ENCODE measurements at places on chromosomes 4 and X.

- no peak for DNase-seq
Measured at GRCh38 chrX:118347131-118347530, 1.2 kb downstream of the WDR44 start.

DNA sequence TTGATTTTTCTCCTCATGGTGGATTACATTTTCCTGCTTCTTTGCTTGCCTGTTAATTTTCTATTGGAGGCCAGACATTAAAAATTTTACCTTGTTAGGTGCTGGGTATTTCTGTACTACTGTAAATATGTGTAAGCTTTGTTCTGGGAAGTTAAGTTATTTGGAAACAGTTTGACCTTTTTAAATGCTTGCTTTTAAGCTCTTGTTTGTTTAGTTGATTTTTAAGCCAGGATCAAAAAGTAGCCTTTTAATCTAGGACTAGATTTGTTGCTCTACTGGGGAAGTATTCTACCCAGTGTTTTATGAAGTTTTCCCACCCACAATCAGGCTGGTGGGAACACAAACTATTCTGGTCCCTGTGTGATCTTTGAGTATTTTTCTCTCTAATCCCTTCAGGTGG is 45.1 kb upstream of the OGT start:
- no peak for DNase-seq

DNA sequence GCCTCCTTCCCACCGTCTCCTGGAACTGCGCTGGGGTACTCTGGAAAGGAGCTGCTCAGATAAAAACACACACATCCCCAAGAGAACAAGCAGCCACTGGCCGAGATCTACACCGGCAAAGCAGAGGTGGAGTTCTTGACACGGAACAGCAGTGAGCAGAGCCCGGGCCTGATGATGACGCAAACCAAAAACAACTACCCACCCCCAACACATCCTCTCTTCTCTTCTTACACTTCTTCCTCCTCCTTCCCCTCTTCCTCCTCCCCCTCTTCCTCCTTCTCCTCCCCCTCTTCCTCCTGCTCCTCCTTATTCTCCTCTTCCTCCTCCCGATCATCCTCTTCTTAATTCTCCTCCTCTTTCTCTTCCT is 4.6 kb downstream of the PNMA5 start:
- no peak for DNase-seq

GRCh38 chrX:119990556-119991004 is 47.0 kb upstream of the NKAP start:
- DNase-seq, result no peak

DNA sequence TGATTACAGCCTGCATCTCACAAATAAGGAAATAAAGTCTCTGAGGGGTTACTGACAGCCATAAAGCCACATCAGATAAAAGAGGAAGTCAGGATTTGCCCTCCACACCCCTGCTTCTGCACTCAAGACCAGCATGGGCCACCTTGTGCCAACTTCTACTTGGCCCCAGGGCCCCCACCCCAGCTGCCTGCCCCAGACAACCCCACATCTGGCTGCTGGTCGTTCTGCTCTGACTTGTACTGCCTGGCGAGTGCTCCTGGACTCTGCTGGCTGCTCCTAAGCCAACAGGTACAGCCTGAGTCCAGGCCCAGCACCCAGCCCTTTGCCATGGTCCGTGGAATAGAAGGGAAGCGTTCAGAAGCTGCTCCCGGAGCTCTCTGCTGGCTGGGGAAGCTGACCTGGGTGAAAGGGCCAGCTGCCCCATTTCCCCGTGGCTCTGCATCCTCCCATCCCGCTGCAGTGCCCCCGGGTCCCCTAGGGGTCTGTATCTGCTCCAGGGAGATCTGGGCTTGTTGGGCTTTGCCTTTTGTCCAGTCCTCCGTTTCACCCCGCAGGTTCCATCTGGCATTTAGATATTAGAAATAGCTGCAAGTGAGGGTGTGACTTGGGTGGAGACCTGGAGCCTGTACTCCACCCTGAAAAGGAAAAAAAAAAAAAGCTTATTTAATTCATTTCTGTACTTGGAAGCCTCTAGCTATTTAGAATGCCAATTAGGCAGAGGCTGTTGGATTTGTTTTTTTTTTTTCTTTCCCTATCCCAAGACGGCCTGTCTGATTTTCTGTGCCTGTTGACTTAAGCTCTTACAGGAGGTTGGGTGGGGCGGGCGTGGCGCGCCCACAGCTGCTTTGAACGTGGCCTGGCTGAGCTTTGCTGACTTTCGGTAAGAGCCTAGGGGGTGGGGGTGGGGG is 194.7 kb downstream of the PTTG2 start:
- no peak for DNase-seq

- no peak for DNase-seq
Measured at GRCh38 chr4:176400816-176401461, 81.2 kb downstream of the SPCS3 start.

DNA sequence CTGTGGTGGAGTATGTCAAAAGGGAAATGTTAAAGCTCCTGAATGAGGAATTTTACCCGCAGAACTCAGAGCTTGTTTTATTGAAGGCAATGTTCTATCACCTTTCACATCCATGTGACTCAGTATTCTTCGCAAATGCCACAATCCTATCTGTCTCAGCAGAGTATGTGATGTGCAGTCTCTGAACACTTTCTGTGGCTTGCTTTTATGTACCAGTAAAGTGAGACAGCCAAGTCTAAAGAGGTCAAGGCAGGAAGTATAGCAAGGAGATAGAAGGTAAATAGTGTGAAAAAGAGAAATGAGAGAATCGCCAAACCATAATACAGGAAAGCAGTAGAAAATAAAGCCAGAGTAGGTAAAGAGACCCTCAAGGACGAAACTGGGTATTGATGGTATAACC is 515.8 kb downstream of the RAB28 start:
- no peak for DNase-seq

- DNase-seq, result no peak
Measured at GRCh38 chrX:250965-251364, 30.2 kb upstream of the PLCXD1 start.

GRCh38 chr4:105671301-105671700 is 37.2 kb downstream of the INTS12 start:
- no peak for DNase-seq

DNA sequence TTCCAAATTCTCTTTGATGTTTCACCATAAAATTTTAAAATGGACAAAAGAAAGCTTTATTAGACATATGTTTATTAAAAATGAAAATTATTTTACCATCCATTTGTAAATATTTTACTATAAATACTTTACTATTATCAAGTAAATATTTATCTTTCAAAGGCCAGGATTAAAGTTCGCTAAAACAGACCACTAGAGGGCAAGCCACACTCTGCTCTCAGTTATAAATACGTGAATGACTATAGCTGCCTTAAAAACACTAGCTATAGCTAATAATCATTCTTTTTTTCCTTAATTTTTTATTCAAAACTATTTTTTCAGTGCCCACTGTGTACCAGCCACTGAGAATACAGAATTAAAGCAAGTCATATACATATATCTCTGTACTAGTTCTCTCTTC is 38.6 kb downstream of the UNC5C start:
- DNase-seq, result no peak

- DNase-seq, result no peak
Measured at GRCh38 chr4:73593631-73594241, 26.5 kb downstream of the RASSF6 start.

Data from sigmoid colon (tissue), 7 donors.